EL (cell line): ENCODE measurements at places on chromosomes 5 and 9.

DNA sequence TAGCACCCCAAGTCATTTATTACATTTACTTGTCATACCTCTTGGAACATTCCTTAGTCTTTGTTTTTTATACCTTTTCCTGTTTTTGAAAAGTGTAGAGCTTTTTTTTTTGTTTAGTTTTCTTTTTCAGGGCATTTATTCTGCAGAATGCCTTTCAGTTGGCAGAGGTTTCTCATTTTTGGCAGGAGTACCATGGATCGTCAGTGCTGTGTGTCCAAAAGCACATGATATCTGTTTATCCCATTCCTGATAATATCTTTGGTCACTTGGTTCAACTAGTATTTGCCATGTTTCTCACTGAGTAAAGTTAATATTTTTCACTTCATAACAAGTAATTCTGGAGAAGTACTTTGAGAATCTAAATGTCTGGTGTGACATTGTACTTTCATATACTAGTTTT, 10.7 kb downstream of the OGN start:
- DNase-seq = peak; percentile 5

DNA sequence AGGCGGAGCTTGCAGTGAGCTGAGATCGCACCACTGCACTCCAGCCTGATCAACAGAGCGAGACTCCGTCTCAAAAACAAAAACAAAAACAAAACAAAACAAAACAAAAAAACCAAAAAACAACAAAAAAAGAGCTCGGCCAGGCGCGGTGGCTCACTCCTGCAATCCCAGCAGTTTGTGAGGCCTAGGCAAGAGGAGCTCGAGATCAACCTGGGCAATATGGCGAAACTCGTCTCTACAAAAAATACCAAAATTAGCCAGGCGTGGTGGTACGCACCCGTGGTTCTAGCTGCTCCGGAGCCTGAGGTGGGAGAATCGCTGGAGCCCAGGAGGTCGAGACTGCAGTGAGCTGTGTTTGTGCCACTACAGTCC, 20.2 kb downstream of the TRIM7 start:
- no peak for DNase-seq

GRCh38 chr5:55816342-55816741, 34.8 kb upstream of the IL31RA start:
- DNase-seq = peak; percentile 83

DNA sequence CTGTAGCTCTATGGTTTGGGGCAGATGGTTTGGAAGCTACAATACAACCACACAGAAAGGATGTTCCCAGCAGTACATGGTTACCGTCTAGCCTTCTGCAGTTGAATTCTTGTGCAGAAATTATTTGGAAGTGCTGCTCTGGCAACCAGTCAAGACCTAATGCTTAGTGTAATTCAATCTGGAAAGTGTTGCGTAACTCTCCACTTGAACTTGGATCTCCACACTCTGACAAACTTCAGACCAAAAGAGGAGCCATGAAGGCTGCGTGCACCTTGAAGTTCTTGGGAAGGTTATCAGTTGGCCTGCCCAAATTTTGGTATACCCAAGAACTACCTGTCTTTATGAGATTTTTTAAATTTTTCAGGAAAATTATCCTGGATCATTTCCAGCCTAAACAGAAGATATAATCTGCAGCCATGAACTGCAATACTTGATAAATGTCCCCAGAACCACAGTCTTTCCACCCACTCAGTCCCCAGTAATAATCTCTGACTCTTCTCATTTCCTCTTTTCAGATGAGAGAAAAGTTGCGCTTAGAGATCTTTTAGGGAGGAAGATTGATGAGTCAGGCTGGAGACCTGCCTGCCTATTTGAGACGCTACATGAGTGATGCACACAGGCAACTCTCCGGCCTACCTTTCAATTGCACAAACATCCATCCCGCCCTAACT, 159.9 kb downstream of the FANCC start:
- peak; percentile 71 for DNase-seq

GRCh38 chr5:178786417-178786816, 56.0 kb upstream of the ZNF354A start:
- no peak for DNase-seq

GRCh38 chr9:2849941-2850340, 6.0 kb upstream of the PUM3 start:
- no peak for DNase-seq

GRCh38 chr5:36948041-36948440, 71.5 kb downstream of the NIPBL start:
- DNase-seq = peak; percentile 88

DNA sequence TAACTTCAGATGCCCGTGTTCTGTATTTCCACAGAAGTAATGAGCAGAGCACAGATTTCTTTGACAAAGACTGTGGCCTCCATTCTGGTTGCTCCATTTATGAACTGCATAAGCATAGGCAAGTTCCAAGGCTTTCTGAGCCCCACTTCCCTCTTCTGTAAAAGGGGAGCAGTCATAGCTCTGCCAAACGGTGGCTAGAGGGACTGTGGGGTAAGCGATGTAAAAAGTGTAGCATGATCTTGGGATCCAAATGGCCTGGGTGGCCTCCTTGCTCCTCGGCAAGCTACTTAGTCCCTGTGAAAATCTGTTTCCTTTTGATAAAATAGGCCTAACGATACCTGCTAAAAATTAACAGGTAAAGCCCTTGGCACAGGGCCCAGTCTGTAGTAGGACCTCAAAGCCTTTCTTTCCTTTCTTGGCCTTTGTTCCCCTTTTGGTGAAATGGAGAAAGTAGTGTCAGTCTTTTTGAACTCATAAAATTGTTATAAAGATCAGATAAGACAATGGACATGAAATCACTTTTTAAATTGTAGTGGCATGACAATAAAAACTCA, 646.6 kb downstream of the ACTL7B start:
- DNase-seq = no peak

DNA sequence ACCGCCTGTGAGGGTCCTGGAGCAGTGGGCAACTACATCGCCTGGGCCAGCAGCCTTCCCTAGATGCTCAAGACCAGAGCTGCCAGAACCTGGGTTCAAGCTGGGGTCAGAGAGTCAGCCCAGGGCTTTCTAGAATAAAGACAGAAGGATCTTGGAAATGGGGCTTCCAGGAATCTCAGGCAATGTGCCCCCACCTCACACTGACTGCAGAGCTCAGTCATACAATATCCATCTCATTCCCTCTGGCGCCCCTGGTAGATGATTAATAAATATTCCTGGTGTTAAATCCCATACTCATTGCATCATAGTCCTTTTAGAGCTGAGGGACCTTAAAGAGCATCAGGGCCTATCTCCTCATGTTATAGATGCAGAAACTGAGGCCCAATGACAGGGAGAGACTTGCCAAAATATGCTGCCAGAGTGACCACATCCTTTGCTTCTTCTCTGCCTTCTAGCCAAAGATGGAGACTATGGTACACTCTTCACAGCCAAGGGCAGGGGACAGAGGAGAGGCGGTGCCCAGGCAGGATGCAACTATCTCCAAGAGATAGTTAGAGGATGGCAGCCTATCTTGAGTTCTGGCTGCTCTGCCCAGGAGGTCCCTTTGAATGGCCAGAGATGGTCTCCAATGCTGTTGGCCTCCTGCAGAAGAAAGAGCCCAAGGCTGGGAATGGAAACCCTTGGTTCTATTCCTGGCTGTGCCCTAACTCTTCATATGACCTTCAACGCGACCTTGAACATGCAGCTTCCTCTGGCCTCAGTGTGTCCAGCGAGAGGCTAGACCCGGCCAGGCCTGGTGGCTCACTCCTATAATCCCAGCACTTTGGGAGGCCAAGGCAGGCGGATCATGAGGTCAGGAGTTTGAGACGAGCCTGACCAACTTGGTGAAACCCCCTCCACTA, 36.2 kb upstream of the IL17B start:
- peak; percentile 48 for DNase-seq

- DNase-seq = no peak
These were observed 97.3 kb downstream of the PRRT1B start for GRCh38 chr9:131642496-131643083.

- DNase-seq = no peak
These were observed 36.1 kb upstream of the KIF4B start for GRCh38 chr5:154977409-154977808.

GRCh38 chr9:133787754-133788025, 49.5 kb upstream of the SARDH start:
- DNase-seq = peak; percentile 20

GRCh38 chr9:6692881-6693361, 47.4 kb upstream of the GLDC start:
- DNase-seq = no peak

GRCh38 chr9:115668521-115668920, 485.1 kb upstream of the PAPPA start:
- peak; percentile 90 for DNase-seq

DNA sequence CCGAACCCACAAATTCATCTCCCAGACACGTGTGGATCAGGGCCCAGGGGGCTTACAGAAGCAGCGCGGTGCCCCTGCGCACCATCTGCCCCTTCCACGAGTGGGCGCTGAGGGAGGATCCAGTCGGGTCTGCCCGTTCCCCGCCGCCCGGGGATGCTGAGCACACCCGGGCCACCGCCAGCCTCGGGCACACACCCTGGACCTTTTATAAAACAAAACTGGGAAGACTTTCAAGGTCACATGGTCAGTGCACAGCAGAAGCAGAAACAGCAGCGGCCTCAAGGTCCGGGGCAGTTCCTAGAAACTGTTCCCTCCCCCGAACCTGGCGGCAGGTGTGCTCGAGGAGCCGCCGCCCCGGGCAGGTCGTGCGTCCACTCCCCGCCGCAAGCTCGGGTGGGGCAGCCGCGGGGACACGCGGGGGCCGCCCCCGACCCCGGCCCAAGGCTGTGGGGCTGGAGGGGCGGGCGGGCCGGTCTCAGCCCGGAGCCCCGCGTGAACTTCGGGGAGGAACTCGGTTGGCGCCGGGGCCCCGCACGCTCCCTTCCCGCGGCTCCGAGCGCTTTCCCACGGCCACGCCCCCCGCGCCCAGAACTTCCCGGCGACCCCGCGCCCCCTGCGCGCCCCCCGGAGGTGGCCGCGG, 633 bp upstream of the PPP1R26 start:
- DNase-seq = peak; percentile 30

DNA sequence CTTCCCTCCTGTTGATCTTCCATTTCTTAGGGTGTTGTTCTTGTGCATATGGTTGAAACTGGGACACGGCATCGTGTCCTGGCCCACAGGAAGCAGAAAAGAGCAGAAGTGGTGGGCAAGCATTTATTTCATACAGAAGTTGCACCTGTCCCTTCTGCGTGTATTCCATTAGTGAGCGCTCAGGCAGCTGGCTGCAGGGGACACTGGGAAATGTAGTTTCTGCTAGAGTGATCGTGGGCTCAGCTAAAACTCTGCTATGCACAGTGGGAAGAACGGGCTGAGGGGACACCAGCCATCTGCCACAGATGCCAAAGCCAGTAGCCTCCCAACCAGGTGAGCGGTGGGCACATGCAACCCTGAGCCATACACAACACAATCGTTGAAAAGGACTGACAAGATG, 57.4 kb upstream of the ASS1 start:
- DNase-seq = no peak

DNA sequence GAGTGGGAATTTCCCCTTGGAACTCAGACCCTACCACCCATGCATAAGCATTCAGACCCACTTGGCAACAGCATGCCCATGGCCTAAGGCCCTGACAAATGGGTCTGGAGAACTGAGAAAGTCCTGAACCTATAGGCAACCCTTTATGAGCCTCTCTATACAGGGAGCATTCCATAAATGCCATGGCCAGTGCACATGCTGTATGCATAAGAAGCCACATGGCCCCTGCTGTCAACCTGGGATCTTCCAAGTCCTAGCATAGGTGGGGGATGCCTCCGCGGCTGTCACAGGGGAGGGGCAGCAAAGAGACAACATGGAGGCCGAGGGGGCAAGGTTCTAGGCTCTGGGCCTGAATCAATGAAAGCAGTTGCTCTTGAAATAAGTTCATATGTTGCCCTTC, 8.2 kb upstream of the NIPAL4 start:
- no peak for DNase-seq

DNA sequence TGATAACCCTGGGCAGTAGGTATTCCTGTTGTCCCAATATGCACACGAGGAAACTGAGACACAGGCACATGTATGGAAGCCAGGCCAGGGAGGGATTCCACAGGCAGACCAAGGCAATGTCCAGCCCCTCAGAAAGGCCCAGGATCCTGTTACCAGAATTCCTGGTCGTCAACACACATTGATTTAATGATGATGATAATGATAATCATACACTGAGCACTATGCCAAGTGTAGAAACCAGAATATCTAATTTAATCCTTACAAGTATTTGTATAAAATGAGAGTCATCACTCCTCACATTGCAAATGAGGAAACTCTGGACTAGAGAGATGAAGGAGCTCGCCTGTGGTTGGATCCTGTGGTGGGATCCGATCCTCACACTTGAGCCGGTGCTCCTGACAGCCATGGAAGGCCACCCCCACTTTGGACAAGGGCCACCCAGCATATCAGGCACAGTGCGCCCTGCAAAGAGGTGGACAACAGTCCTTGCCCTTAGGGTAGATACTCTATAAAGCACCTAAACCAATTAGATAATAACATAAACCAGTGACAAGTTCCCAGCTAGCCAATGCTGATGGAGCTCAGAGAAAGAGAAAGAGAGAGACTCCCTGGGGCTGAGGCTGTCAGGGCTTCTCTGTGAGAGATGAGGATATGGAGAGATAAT, 185.3 kb downstream of the SLIT3 start:
- no peak for DNase-seq

DNA sequence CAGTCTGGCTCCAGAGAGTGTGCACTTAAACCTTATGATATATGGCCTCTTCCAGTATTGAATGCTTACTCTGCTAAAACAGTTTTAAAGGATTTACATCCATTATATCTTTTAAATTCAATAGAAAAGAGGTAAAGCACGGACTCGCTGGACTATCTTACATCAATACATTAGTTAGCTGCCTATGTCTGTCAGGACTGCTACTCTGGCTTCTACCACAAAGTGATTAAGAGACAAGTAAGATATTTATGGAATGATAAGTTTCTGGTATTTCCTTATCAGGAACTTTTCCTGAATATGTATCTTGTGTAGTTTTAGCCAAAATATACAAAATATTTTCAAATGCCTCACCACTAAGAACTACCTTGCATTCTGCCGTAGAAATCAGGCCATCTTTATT, 295.1 kb downstream of the ISL1 start:
- no peak for DNase-seq

DNA sequence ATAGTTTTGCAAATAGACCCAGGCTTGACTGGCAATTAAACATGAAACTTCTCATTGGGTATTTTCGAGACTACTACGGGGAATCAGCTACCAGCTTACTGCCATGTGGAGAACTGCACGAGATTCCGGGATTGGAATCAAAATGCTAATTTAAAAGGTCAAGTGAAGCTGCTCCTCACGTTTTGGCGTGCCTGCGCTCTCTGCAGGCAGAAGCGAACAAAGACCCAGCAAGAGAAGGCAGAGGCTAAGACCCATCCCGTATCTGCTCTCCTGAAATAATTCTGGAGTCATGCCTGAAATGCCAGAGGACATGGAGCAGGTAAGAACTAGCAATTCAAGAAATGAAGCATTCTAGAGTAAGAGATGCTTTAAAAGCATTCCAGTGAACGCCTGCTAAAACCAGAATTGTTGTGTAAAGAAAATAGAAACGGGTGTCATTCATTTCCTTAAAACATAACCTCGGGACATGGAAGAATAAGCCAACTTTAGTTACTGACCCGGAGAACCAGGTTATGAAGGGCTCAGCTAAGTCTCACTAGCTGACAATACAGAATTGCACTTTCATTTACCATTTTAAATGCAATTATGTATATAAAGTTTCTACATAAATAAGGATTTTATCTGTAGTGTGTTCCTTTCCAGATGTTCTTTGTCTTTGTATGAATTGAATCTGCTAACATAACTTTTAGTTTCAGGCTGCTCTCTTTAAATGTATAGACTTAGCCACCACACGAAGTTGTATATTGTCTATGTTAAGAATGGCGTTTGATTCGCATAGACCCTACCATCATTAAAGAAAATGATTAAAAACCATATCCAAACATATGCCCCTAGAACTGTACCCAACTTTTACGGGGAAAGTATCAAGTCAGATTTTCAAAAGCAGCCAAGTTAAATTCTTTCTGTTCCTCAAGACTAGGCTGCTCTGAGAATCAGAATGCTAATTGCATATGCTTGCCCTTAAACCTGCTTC, 2.0 kb upstream of the MAT2B start:
- peak; percentile 82 for DNase-seq
